ENCODE measurements at places on chromosomes 6 and 20.
A peak's percentile ranks its signal among the peaks of the same experiment; 100 is the strongest.

- no peak for DNase-seq
Observed at GRCh38 chr6:137762168-137763090, 104.6 kb upstream of the TNFAIP3 start.

GRCh38 chr6:96391776-96392360 is 129.7 kb upstream of the UFL1 start:
- no peak for DNase-seq

- no peak for DNase-seq
Observed at GRCh38 chr6:15796844-15797243, 134.0 kb upstream of the DTNBP1 start.

DNA sequence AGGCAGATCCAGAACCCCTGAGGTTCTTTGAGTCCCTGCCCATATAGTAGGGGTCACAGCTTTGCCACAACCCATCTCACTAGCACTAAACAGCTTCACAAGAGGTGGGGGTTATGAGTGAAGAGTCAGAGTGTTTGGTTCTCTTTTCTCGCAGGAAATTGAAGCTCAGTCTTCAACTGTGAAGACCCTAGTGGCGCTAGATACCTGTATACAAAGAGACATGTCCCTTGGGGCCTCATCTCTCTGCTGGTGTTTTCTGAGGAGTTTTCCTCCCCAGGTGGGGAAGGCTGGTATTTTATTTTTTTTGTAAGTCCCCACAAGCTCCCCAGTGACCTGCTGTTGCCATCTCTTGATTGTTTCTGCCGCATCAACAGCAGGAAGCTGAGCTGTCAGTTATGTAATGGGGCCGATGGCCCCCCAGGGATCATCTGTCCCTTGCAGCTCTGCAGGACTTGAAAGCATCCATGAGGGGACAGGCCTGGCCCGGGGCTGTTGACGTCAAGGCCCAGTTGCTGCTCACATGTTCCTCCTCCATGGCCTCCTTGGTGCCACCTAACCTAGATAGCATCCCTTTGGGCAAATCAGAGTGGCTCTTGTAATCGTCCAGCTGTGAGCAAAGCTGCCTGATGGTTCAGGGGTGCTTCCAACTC is 23.1 kb downstream of the STK35 start:
- no peak for DNase-seq

DNA sequence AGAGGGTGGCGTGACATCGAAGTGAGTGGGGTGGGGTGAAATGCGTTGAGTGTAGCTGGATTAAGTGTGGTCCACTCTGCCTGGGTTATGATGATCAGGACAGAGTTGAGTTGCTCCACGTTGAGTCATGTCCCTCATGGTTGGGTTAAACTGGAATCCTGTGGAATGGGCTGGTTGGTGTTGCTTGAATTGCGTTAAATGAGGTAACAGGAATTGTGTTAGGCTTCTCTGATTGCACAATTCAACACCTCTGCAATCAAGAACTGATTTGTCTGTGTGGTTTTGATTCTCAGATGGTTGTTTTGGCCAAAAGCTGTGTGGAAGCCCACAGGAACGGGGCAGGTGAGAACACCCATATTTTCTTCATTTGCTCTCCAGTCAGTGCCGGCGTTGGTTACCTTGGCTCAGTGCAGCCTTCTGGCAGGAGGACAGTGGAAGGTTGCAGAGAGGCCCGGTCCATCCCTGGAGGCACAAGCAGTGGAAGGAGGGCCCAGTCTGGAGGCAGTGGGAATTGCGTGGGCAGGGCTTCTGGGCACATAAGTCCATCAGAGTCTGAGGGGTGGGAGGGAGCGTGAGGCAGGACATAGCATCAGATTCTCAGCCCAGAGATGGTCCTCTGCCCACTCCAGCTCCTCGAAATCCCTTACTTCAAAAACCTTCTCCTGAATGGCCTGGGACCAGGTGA is 11.6 kb downstream of the NOTCH4 start:
- no peak for DNase-seq

GRCh38 chr6:44428682-44429081 is 41.2 kb downstream of the CDC5L start:
- DNase-seq: no peak

DNA sequence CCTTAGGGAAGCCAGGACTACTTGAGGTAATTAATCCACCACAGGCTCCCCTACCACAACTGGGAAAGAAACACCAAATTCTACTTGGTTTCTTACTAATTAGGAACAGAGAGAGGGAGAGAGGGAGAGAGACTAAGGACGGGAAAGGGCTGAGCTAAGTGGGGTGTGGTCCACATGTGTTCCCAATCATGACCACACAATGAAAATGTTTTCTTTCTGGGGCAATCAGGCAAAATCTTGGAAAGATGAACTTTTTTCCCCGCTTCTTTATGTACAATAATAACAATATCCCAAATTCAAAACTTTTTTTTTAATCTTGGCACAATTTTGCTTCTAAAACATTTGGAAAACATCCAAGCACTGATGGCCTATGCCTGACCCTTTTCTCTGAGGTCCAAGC is 734.4 kb downstream of the MAFB start:
- DNase-seq: no peak

- DNase-seq: peak; percentile 86
Observed at GRCh38 chr6:32933661-32934085, 7.2 kb downstream of the HLA-DMB start.

DNA sequence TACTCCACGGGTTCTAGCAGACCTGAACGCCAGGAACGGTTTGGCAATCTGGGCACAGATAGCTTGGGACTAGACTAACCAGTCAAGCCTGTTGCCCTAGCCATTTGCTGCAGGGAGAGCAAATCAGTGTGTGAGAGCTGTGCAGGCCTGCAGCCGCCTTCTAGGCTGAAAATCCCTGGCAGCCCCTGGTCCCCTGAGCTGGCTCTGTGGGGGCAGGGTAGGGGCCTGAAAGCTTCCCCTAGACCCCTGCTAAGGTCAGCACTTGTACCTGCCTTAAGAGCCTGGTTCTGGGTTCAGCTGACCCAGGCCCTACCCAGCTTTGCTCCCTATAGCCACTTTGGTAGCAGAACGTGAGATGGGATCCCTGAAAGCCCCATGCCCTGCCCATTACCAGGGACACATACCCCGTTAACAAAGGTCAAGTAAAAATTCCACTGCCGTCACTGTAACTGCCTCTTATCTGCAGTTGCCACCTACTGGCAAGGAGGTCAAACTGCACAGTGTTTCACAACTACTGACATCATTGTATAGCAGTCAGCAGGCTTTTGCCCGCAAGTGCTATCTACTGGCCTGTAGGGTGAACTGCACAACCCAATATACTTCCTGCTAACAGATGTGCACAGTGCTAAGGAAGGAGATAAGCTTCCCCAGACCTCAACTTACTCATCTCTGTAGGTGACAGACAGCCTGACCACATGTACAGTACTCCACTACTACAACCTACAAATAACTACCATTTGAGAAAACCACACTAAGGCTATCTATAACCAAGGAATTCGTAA is 95.1 kb upstream of the OLIG3 start:
- peak; percentile 79 for DNase-seq

- DNase-seq: no peak
Observed at GRCh38 chr20:21521596-21522480, 8.0 kb upstream of the NKX2-2 start.

- DNase-seq: no peak
Observed at GRCh38 chr6:159729598-159730331, 2.5 kb downstream of the WTAP start.

DNA sequence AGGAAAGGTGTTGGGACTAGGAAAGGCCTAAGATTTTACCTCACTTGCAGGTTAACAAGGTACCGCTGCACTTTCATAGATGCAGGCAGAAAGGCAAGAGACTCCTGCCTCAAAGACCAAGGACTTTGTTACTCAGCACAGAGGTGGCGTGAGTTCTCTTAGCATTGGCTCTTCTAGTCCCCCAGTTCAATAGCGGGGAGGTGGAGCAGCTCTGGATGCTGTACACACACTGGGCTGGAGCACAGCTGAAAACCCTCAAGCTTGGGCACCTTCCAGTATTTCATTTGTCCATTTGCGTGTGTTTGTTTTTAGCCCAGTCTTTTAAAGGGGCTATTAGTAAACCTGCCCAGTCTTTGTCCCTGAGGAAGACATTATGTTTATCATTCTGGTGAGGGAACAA is 345.2 kb downstream of the FARS2 start:
- no peak for DNase-seq

DNA sequence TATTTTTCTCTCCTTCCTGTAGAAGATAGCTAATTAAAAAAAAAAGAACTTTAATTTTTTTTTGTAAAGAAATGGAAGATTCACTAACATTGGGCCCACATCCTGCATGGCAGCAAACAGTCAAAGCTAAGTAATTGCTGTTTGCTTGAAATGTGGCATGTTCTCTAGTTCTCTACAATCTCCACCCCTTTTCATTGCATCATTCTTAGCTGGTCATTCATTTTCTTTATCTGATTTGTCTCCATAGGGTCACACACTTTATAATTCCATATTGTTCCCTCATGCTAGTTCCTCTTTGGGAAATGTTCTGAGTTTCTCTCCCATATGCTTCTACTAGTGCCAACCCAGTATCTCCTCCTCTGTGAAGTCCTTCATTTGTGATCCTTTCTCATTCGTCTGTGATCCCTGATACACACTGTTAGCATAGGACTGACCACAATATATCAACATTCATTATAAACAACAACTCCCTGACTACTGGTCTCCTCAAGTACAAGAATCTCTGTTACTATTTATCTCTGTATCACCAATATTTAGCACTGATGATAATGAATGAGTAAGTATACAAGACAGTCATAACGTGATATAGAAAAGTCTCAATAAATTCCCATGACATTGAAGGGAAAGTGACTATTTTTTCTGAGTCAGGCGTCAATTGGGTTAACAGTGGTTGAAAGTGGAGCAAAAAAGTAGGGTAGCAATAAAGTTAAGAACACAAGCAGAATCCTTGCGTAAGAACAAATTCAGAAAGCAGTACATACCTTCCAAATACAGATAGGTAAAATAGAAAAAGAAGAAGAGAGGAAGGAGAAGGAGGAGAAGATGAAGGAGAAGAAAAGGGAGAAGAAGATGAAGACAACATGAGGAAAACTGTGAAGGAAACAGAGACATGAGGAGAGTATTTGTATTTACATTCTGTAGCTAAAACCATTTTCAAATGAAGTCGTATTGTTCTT is 33.2 kb upstream of the MYB start:
- no peak for DNase-seq

- peak; percentile 51 for DNase-seq
Observed at GRCh38 chr6:166626177-166627032, 646 bp downstream of the RPS6KA2 start.

- DNase-seq: no peak
Observed at GRCh38 chr20:53021934-53022333, 49.8 kb downstream of the TSHZ2 start.

DNA sequence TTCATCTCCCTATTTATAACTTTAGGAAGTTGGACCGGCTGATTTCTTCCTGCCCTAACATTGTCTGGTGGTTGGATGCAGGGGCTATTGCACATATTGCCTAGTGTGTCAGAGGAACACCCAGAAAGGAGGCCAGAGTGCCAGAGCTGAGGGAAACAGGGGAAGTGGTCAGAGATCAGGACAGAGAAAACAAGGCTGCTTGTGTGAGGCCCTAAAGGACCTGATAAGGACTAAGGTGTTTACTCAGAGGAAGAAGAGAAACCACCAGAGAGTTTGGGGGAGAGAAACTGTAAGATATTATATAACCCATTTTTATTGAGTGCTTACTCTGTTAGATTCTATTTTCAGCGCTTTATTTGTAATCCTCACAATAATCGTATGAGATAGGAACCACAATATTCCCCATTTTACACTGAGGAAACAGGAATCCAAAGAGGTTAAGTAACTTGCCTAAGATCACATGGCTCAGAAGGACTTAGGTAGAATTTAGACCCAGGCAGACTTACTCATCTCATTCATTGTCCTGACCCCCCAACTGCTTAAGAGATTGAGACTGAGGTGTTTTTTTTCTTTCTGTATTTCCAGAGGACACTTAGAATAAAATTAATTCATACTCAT is 54.0 kb upstream of the REV3L start:
- no peak for DNase-seq

- DNase-seq: no peak
Observed at GRCh38 chr6:155155787-155156447, 107.9 kb upstream of the CLDN20 start.

DNA sequence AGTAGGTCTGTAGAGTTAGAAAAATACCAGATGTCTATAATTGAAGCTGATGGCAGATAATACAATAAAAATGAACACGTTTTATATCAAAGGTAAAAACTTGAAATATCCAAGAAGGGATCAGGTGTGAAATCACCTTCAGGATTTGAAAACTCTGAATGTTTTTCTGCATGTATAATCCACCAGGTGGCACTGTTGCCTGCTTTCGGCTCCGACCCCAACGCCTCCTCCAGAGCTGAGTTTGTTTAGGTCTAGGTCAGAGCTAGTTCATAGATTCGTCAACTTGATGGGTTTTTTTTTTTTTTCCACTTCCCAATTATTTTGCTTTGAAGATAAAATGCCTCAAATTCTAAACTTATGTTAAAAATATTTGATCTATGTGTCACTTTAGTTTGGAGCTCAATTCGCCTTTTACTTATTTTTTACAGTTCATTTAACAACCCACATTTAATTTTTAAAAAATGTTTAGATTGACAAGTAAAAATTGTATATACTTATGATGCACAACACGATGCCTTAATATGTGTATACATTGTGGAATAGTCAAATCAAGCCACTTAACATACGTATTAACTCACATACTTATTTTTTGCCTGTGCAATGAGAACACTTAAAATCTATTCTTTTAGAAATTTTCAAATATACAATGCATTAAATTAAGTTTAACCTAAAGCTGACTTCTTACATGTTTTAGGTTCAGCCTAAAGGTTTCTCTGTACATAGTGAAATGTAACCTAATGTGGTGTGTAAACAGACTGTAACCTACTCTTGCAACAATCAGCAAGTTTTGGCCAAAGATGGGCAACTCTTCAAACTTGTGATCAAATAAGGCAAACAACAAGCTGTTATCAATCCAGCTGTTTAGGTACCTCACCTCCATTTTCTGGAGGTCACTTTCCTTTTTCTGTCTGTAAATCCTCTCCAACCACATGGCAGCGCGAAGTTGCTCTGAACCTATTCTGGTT is 39.4 kb upstream of the ENPP4 start:
- peak; percentile 69 for DNase-seq

DNA sequence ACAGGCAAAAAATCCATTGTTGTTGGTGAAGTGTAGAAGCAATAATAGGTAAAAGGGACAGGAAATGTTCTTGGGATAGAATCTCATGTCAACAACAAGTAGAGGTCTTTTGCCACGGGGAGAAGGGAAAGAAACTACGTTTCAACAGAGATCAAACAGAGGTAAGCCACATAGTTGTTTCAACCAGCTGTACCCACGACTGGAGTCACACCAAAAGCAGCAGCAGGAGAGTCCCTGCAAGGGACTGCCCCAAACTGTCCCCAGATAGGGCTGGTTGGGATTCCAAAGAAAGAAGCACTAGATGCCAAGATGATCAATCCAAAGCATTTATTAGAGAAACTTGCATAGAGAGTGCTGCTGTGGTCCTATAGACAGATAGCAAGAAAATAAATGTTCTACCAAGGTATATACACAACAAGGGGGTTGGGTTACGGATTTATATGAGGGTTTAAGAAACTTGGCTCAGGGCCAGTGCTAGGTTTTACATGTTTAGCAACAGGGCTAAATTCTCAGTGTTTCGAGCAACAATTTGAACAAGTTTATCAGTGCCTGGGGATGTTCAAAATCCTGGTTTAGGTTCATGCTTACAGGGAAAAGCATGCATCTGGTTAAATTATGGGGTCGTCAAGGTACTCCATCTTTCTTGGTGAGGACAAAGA is 466.5 kb downstream of the MMUT start:
- no peak for DNase-seq
